ENCODE measurements at places on chromosomes 6 and 20.

DNA sequence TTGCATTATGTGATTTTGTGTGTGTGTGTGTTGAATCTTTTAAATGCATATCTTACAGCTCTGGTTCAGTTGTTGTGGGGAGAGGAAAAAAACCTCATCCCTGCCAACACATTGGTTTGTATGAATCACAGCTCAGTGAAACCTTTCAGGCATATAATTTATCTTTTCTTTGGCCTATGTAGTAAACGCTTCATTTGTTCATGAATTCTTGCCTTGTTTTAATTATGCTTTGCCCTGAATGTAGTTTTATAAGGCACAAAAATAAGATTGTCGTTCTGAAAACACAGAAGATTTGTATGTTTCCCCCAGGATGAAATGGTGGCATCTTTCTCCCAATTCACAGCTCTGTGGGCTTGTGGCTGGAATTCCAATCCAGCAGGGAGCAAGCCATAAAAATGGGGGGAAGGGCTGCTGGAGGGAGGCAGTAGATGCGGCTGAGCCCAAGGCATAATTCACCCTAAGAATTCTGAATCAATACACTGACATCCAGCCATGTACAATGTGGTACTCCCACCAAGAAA lies 45.1 kb downstream of the BCAS1 start:
- DNase-seq = no peak

DNA sequence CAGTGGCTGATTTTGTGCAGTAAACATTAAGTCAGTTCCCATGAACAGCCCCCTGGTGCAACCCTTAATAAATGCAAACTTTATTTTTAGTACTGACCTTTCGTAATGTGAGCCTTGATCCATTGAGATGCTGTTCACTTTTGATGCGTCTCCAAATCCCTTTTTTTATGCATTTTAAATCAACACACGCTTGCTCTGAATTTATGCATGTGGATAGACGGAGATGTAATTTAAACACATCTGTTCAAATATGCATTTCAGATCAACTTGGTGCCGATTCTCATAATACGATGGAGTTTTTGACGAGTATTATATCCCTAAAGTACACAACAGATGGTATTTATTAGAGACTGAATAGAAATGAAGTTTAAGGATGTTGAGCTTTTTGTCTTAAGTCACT lies 505.7 kb downstream of the CDKAL1 start:
- no peak for DNase-seq

- DNase-seq = no peak
Measured at GRCh38 chr6:38080360-38080759, 260.8 kb downstream of the ZFAND3 start.

DNA sequence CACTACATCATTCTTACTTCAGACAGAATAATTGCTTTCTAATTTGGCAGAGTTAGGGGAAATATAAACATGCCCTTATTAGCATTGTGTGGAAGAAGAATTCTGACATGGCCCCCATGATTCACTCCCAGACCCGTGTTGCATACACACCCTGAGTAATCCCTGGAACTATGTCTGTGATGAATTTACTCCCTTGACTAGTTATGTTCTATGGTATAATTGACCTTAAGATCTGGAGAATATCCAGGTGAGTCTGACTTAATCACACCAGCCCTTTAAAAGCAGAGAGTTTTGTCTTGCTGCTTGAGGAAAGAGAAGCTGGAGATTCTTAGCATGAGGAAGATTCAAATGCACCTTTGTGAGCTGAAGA lies 262.9 kb downstream of the SOX4 start:
- no peak for DNase-seq

DNA sequence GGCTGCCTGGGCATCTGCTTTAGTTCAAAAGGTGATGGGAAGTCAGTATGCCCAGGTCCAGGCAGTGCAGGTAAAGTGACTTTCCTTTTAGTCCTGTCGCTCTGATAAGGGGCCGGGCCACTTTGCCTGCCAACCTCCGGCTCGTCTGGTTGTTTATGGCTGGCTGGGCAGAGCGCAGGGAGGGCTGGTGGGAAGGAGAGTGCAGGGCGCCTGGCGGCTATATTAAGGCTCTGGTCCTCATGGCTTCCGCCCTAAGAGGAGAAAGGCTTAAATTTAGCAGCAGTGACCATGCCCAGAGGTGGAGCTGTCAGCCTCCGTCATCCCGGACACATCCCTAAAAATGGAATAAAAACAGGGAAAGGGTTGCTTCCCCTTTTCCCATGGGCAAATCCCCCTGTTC lies 14.6 kb downstream of the GATA5 start:
- DNase-seq = no peak

- no peak for DNase-seq
Measured at GRCh38 chr20:47318027-47318585, 38.4 kb downstream of the ZMYND8 start.

GRCh38 chr6:7468382-7469081 lies 72.9 kb upstream of the DSP start:
- no peak for DNase-seq

GRCh38 chr20:50729901-50730764 lies 1.2 kb upstream of the PARD6B start:
- DNase-seq = no peak

DNA sequence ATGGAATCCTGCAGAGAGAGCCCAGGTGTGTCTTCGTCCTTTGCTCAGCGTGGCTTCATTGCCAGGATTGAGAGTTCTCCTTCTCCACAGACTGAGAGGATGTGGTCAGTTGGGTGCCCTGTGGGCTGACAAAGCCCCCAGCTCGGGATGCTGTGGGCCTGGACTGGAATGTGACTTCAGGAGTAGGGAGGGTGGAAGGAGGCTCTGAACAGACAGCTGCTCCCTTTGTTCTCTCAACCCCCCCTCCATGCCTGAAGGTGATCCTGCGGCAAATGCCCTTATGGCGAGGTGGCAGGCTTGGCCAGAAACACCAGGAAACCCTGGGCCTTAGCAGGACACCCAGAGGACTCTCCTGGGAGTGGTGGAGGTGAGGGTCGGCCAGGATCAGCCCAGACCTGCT lies 1.8 kb upstream of the CST5 start:
- no peak for DNase-seq

- no peak for DNase-seq
Measured at GRCh38 chr6:168124158-168124557, 45.1 kb upstream of the FRMD1 start.

- DNase-seq = no peak
Measured at GRCh38 chr20:47627540-47627939, 125.9 kb downstream of the NCOA3 start.

DNA sequence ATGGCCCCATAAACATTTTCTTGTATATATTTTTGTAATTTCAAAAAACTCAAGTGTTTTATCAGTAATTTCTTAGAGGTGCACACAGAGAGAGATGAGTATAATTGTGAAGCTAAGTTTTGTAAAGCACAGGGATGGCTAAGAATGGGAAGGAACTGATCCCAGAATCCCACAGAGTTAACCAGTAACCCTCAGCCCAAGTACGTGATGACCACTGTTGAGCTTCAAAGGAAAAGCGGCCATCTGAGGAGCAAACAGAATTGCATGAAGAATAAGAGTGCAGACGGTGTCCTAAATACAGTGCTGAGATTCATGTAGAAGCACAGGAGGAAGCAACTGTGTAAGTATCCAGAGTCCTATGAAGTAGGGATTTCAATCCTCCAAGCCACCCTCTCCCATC lies 28.1 kb upstream of the HLA-C start:
- no peak for DNase-seq

- DNase-seq = no peak
Measured at GRCh38 chr6:67450641-67451040, 1184.4 kb upstream of the ADGRB3 start.

DNA sequence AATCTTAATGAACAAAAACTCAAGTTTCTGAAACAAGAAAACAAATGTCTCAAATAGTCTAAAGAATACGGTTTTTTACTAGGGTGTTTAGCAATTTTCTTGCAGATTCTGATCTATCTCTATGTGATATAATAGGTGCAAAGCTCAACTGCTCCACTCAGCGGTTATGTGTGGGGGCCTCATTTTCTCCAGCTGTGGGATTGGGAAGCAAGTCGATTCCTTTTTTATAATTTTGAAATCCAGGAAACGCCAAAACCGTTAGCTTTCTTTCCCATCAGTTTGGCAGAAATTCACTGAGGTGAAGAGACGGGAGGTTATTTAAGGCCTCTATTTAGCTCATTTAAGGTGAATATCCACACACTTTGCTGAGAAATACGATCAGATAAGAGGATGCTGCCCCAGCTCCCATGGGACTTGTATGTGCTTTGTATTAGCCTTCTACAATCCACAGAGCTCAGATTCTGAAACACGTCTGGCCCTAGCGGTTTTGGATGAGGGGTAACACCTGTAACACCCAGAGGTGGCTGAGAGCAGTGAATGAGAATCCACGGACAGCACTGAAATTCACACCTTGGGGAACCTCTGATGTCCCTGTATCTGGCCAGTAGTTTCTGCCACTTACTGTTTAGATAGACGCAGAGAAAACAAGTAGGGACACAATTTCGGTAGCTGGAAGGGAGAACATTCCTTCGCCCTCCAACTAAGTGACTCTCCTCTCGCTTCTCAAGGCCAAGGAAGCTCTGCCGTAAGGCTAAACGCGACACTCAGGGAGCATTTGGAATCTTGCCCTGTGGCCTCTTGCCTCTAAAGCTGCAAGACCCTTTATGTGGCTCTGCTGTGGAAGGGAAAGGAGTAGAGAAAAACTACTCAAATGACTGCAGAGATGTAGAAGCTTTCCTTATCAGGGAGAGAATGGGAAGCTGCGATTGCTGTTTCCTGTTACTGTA lies 6.5 kb upstream of the BCAS4 start:
- DNase-seq = no peak

- peak; percentile 25 for DNase-seq
Measured at GRCh38 chr20:51624157-51624731, 81.7 kb upstream of the NFATC2 start.

DNA sequence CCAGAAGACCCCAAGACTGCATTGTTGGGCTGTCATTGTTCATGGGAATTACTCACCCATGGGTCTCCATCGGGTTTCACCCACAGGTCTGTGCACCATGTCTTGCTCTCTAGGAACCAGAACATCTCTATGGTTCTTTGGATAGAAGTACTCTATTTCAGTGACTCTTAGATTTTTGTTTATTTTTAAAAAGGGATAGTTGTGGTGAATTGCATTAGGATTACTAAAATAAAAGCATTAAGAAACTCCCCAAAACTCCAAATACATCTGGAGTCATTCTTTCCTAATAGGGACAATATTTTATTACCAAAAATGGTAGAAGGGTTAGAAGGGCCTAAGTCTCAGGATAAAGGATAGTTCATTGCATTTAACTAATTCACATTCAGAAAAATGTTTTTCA lies 166.9 kb upstream of the TNFAIP3 start:
- no peak for DNase-seq

DNA sequence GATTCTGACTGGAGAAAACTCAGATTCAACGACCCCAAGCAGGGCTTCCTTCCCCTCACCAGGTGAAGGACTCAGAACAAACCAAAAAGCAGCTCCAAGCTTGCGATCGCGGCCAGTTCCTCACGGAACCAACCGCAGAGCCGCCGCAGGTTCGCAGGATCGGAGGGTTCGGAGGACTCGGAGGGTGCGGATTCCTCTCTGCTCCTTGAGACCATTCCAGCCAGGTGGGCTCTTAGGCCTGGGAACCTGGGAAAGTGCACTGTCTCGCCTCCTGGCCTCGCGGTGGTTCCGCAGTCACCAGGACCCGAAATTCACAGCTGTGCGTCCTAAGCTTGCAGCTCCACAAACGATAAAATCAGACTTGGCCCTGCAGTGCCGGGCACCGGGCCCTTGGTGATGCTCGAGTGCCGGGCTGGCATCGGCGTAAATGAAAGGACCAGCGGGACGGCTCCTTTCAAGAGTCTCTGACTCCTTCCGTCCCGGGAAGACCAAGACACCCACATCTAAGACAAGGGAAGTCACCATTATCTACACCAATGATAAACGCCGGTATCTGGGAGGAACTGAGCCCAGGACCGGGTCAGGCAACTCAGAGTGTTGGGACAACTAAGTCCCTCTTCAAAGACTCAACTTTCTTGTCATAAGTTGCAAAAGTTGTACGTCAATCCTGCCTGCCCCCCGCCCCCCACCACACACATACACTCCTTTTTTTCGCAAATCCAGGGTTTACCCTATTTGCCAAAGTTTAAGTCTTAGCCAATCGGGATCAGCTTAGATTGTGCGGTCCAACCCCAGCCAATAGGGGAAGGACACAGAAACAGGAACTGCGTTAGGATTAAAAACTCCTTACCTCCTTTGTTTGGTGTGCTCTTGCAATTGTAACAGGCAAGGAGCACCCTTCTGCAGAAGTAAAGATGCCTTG lies 69.8 kb upstream of the PRSS16 start:
- DNase-seq = peak; percentile 22

- no peak for DNase-seq
Measured at GRCh38 chr6:52161689-52162438, 24.3 kb upstream of the IL17A start.

GRCh38 chr6:45148711-45149341 lies 179.3 kb upstream of the RUNX2 start:
- DNase-seq = no peak

DNA sequence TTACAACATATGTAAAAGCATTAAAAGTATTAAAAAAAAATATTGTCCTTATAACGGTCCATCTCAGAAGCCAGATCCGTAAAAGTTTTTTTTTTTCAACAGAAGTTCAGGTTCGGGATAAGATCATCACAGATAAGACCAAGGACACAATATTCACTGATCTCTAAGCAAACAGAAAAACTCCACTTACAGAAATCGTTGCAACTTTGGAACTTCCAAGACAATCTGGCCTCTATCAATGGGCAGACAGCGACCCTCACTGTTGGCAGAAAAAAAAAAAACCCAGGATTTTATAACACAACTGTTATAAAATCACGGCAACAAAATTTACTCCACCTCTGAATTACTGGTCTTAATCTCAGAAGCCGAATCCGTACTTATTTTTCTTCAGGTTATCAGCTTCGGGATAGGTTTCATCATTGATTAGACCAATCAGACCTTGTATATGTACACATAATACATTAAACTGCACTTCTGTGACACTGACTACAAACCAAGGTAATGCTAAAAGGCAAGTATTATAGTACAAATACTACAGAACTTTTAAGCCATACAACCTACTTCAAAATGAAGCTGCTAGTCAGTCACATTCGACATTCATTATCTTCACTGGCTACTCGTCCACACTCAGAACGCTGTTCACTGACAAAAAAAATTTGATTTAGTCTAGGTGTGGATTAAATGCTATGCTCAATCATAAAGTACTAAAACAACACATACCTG lies 34.7 kb upstream of the SYNCRIP start:
- DNase-seq = no peak

DNA sequence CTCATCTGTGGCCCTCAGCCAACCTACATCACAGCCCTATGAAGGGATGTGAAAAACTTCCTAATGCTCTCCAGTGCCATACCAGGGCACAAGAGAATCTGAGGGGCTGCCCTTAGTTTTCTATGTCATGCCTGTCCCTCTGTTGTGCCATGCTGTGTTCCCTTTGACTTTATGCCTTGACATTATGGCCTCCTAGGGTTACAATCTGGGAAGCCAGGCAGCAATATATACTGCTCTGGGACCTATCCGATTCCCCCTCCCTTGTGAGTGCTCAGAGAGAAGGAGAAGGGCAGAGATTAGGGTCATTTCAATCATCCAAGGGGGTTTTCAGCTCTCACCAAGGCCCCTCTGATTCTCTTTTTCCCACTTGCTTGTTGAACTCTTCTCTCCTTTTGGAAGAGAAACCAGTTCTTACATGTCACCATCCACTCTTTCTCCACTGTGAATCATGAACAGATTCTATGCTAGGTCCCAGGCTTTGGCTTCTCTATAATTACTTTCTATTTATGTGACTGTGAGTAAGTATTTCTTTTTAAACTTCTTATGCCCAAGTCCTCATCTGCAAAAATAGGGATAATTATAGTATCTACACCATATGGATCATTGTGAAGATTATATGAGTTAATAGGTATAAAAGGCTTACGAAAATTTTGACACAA lies 14.2 kb upstream of the FRK start:
- no peak for DNase-seq

GRCh38 chr20:45308117-45308778 lies at the start of gene MATN4:
Gene MATN4, minus strand, starts transcription at chr20:45308299. Its CDS starts 2,717 bp downstream, at chr20:45305582.
- no peak for DNase-seq

All from NCI-H1092 (cell line).